ENCODE measurements at places on chromosomes 5 and 9.
A peak's percentile ranks its signal among the peaks of the same experiment; 100 is the strongest.

- no peak for DNase-seq
Observed at GRCh38 chr9:117744856-117745389, 40.7 kb downstream of the TLR4 start.

DNA sequence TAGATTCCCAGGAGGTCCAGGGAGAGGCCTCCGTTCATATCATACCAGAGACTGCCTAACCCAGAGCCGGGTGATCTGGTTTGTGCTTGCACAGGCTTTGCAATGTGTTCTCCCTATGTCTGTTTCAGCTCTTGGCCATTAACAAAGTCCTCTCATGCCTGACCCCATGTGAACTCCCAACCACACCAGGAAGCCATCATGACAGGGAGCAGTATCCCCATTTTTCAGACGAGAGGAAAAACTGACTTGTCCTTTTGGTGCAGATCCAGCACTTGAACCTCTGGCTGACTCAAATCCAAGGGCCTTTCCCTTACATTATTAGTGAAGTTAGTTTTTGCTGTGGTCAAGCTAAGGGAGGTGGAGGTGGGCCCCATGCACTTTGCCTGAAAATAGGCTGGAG, 58.4 kb downstream of the TEX10 start:
- DNase-seq, result no peak

GRCh38 chr9:133057553-133057952, 4.2 kb upstream of the CEL start:
- no peak for DNase-seq

DNA sequence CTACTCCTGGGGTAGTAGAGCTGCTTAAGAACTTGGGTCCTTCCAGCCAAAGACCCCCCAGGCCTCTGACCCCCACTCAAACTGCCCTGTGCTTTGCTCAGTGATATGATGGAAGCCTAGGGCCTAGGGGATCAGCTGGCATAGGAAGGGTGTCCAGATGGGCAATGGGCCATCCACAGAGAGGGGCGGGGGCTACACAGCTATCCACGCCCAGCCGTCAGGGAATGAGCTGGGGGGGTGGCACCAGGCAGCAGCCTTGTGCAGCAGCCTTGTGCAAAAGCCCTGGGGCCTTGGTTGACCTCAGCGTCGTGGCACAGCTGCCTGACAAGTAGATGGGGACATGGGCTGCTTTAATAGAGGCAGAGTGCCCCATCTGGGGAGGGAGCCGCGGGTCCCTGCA, 43.2 kb downstream of the DAB2IP start:
- no peak for DNase-seq

- no peak for DNase-seq
Observed at GRCh38 chr9:124805186-124805585, 28.3 kb downstream of the OLFML2A start.

DNA sequence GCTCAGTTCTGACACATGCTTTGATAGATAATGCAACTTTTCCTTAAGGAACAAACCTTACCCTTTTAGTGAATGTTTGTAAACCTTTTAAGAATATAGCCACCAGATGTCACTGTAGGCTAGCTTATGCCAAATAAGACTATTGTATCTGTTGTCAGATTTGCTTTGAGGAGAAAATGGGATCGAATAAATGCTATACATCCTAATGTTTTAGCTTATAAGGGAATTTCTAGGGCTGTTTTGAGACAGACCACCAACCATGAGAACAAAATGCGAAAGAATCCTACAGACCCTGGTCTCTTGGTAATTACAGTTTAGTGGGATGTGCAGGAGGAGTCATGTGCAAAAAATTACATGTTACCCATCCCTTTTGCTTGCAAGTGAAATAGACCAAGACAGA, 127.6 kb upstream of the NMUR2 start:
- peak; percentile 28 for DNase-seq

GRCh38 chr9:105436783-105437182, 11.1 kb upstream of the FSD1L start:
- DNase-seq, result no peak

Data from A549 (cell line).